ENCODE measurements at places on chromosomes 13 and 19.

DNA sequence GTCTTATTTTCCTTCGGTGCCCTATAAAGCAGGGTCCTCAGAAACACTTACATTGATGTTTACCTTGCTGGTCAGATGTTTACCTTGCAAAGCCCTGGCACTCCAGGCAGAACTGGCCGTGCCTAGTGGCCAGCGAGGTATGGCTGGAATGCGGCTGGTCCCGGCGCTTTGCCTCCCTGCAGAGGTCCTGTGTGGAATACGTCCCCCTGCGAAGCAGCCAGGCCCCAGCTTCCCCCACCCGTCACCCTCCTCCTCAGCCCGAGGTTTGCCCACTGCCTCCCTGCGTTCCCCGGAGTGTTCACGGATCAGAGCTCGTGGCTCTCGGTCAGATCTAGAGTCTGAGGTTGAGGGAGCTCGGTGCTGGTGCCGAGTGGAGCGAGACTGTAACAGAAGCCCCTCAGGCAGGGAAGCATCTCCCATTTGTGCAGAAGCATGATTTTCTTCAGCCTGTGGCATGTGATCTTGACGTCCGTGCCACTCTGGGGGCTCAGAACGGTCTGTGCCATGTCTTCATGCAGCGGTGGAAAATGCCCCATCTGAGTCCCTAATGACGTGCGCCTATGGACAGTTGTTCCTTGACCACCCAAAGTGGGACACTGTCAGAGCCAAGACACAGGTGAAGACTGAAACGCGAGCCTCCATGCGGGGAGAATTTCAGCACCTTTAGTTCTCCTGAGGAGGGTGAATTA, 54.8 kb upstream of the SOX1 start:
- DNase-seq, result no peak

- DNase-seq, result no peak
These were observed 788.9 kb downstream of the UQCRFS1 start for GRCh38 chr19:28424077-28424476.

DNA sequence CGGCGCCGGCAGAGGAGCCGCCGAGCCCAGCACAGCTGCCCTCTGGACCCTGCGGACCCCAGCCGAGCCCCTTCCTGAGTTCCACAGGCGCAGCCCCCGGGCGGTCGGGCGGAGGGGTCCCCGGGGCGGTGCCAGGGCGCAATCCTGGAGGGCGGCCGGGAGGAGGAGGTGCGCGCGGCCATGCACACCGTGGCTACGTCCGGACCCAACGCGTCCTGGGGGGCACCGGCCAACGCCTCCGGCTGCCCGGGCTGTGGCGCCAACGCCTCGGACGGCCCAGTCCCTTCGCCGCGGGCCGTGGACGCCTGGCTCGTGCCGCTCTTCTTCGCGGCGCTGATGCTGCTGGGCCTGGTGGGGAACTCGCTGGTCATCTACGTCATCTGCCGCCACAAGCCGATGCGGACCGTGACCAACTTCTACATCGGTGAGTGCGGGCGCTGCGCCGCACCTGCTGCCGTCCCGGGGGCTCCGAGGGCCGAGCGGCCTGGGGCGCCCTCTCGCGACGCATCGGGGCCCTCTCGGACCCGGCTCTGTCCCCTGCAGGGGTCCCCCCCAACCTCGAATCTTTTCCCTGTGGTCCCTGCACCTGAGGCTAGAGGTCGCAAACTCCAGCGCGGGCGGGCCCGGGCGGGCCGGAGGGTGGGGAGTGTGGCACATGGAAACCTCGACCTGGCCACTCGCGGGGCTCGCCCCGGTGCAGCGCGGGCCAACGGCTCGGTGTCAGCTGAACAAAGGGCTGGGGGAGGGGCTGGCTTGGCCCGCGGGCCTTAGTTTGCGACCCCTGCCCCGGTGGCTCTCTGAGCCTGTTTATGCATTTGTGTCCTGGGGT, at the start of gene KISS1R:
TSS of gene KISS1R (plus strand) at position 11 of the 829 bp plus-strand sequence. CDS start at position 181, 170 bp downstream.
- DNase-seq, result no peak

DNA sequence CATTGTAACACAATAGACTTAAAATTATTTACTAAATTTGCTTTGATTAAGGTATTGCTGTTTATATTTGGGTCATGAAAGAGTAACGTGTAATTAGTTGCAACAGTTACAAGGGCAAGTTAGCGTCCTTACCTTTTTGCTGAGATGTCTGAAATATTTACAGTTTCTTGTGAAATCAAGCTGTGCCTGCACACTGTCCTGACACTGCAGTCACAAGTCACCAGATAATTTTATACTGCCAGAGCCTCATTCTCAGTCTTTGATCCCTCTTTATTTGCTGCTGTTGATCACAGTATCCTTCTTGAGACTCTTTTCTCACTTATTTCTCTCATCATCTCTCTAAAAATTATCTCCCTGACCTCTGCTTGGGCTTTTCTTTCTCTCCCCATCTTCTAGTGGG, 8.4 kb upstream of the DIAPH3 start:
- DNase-seq, result no peak

DNA sequence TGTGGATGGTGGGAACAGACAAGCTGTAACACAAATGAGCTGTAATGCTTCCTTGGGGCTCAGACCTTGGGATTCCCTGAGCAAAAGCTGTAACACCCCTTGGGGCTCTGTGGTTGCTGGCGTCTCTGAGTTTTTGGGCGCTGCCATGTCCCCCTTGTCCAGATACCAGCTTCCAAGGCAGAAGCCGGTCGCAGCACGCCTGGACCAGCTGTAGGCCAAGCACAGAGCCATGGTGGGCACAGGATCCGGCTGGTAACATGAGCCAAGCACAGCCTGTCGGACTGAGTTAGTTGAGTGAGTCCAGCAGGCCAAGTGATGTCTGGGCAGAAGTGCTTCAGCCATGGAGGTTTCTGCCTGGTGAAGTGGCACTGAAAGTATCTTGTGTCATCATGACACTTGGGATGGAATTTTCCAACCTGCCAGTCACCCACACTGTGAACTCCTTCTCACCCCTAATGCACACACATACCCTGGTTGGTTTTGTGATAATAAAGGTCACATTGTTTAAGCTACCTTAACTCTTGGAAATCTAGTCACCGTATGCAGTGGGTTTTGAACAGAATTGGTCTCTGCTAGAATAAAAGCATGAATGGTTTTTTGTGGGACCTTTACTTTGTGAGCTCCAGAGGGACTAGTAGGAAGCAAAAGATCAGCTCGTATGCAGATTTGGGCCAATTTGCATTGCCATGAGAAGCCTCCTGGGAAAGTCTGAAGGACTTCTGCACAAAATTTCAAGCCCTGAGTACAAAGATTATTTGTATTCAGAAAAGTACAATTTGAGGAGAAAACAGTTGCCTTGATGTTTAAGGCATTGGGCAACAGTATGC, 7.0 kb upstream of the ZNF17 start:
- no peak for DNase-seq

- DNase-seq, result no peak
These were observed 1247.3 kb downstream of the SLITRK1 start for GRCh38 chr13:82634946-82635345.

DNA sequence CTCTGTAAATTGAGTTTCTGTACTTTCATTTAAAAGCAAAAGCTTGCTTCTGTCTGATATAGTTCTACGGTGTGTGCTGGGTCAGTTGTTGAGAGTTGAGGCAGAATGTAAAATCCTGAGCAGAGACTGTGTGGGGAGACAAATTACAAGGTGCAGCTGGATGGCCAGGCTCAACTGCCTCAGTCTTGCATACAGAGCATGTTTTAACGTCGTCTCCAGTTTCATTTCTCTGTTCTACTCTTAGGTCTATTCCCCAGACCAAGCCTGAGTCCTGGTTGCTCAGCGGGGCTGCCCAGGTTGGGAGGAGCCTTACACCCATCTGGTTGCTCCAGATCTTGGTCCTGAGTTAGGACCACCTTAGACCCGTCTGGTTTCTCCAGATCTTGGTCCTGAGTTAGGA, 54.4 kb upstream of the MEDAG start:
- DNase-seq, result no peak

- peak; percentile 58 for DNase-seq
These were observed 31.3 kb downstream of the TINCR start for GRCh38 chr19:5536337-5536894.
